Type B pancreatic cell (in vitro differentiated cells): ENCODE measurements at places on chromosomes 4 and X. TPM values are rescaled to one million over a fixed set of nuclear protein-coding genes. Genes with fewer than 3 reads are reported as not detected.

DNA sequence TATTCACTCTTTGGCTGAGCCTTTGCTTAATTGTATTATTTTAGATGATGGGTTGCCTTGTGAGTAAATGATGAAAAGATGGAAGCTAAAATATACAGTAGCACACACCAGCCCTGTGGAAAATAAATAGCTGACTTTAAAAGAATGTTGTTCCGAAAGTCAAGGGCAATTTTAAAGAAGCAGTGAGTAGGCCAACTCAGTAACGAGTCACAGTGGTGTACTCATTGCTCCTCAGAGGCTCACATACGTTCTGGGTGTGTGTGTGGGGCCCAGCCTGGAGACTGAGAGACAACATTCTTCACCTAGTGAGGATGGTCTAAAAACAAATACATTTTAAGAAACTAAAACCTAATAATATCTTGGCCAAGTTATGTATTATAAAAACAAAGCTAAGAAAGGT, 640.3 kb downstream of the TRIML1 start:
- no peak for DNase-seq

DNA sequence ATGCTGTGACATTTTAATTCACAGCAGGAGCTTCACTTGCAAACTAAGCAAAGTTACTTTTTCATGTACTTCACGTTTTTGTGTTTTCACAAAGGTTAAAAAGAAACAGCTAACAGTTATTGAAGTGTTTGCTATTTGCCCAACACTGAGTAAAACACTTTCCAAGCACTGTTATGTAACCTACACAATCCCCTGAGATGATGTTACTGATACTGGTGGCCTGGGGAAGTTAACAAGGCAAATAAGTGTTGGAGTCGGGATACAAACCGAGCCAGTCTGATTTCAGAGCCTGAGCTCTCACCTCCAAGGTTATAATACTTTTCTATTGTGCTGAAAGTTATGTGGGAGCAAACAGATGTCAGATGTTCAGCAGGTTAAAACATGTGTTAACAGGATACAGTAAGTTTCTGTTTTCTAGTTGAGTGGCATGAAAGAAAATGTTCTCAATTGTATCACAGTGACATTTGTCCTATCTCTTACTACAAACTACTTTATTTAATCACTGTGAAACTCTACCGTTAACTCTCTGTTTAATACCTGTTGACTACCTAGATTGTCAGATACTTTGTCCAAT, 3.9 kb upstream of the CXCL13 start:
- no peak for DNase-seq

GRCh38 chr4:146105464-146105863, 70.1 kb upstream of the LSM6 start:
- DNase-seq: no peak

DNA sequence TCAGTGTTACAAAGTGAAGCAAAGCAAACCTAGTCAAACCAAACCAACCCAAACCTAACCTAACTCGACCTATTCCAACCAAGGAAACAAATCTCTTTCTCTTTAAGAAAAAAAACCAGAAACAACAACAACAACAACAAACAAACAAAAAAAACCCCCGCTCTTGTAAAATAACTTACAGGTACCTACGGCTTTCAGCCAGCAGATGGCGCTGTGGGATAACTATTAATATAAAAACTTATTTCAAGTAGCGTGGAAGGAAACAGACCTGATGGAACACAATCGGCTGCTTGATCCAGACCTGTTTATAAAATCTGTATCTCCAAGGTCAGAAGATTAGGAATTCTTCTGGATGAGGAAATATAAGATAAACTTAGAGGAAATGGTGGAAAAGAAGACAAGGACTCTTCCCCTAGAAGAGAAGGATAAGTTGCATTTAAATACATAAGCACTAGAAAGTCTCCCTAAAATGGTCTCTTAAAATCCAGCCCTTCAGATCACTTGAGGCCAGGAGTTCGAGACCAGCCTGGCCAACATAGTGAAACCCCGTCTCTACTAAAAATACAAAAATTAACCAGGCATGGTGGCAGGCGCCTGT, 34.4 kb upstream of the CDKL5 start:
- DNase-seq: no peak

- no peak for DNase-seq
These were observed 81.3 kb upstream of the TRPC5 start for GRCh38 chrX:112163906-112164305.

DNA sequence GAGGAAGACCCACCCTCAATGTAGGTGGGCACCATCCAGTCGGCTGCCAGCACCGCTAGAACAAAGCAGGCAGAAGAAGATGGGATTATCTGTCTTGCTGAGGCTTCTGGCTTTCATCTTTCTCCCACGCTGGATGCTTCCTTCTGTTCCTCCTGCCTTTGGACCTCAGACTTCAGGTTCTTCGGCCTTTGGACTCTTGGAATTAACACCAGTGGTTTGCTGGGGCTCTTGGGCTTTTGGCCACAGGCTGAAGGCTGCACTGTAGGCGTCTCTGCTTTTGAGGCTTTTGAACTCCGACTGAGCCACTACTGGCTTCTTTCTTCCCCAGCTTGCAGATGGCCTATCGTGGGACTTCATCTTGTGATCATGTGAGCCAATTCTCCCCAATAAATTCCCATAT, 55.1 kb downstream of the PDLIM5 start:
- no peak for DNase-seq

DNA sequence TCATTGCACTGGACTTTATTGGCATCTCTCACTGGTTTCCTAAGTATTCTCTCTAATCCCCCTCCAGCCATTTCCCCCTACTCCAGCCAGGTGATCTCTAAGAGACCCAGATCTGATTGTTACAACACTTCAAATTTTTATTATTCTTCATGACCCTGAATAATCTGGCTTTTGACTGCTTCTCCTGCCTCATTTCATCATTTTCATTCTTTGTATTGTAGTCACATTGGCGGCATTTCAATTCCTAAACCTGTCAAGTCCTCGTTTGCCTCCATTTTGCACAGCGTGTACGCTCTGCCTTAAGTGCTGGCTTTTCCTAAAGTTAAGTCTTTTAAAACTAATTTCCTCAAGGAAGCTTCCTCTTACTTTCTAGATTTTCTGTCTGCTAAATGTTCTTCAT, 31.6 kb downstream of the UBE2K start:
- DNase-seq: no peak

DNA sequence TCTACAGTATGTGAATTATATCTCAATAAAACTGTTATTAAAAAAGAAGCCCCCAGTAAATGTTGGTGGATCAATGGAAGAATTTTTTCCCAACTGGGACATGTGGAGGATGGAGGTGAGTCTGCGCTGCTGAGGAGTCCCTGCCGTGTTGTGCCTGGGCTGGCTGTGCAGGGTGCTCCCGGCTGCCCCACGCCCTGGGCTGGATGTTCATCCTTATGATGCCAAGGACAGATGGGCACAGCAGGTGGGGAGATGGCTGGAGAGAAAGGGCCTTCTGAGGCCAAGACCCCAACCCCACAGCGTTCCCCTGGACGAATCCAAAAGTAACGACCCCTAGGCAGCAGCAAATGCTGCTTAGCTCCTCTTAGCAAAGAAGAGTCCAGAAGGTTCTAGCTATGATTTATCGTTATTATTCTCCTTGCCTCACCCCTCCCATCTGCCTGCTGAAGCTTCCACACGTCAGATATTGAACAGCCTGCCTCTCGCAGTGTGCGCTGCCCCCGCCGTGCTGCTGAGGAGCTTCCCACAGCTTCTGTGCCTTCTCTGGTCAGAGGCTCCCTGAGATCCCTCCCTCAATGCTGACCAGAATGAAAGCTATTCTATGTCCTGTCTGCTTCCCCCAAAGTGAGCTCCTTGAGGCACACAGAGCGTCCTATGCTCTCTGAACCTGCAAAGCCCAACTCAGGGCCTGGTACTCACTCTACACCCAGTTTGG, 26.5 kb downstream of the HMX1 start:
- peak; percentile 54 for DNase-seq

DNA sequence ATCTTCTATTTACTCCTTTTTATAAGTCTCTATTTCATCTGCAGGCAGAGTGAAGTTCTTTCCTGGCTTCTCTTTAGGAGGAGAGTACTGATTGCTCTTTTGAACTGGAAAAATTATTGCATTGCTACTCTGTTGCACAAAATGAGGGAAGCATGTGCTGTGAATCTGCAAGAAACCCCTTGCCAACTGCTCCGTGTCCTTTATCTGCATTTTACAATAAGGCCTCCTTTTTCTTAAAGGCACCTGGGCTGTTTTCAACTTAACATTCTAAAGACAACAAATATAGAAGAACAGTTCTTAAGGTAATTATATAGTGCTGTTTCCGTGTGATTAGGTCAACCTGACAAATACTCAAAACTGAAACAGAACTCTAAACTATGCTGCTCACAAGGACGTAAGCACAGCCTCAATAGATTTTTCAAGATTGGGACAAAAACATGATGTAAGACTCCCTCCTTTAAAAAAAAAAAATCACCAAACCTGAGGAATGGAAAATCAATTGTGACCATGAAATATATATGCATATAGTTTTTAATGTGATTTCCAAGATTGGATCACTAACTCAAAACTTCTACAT, 716.6 kb upstream of the INTU start:
- DNase-seq: no peak

DNA sequence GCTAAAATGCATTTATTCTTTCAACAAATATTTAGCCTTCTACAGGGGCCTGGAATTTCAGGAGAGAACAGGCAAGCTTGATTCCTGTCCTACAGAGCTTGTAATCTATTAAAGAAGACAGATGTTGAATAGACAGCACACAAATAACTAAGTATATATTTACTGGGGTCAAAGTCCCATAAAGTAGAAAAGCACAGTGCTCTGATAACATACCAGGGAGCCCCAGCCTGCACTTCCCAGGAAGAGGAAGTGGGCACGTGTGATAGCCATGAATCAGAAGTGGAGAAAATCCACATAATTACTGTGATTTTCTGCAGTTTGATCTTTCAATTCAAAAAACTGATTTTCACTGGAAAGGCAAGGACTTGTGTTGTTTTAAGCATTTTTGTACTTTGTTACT, 129.1 kb downstream of the EGF start:
- no peak for DNase-seq

DNA sequence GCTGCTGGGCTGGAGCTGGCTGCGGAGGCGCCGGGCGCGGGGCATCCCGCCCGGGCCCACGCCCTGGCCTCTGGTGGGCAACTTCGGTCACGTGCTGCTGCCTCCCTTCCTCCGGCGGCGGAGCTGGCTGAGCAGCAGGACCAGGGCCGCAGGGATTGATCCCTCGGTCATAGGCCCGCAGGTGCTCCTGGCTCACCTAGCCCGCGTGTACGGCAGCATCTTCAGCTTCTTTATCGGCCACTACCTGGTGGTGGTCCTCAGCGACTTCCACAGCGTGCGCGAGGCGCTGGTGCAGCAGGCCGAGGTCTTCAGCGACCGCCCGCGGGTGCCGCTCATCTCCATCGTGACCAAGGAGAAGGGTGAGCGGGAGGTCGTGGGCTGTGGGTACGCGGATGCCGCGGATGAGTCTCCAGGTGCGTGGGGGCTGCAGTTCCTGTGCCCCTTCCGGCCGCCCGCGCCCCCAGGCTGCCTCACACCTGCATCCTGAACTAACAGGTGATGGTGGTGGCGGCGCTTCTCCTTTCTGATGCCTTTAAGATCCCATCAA, 499 bp downstream of the CYP2U1 start:
- DNase-seq: no peak

- DNase-seq: no peak
These were observed 78.9 kb upstream of the UNC5C start for GRCh38 chr4:95627709-95628108.

GRCh38 chr4:73856518-73856917, 3.4 kb downstream of the PF4V1 start:
- DNase-seq: no peak

DNA sequence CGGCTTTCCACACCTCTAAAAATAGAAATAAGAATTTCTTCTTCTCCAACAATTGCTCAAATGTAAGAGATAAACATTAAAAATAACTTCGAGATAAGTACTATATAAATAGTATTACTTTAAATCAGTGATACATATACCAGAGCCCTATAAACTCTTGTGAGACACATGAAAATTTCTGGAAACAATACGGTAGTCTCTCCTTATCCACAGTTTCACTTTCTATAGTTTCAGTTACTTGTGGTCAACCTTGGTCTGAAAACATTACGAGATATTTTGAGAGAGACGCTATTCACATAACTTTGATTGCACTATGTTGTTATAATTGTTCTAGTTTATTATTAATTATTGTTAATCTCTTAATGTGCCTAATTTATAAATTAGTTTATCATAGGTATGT, 101.5 kb upstream of the CXXC4 start:
- no peak for DNase-seq

GRCh38 chr4:83552924-83553323, 17.0 kb downstream of the GPAT3 start:
- DNase-seq: no peak

DNA sequence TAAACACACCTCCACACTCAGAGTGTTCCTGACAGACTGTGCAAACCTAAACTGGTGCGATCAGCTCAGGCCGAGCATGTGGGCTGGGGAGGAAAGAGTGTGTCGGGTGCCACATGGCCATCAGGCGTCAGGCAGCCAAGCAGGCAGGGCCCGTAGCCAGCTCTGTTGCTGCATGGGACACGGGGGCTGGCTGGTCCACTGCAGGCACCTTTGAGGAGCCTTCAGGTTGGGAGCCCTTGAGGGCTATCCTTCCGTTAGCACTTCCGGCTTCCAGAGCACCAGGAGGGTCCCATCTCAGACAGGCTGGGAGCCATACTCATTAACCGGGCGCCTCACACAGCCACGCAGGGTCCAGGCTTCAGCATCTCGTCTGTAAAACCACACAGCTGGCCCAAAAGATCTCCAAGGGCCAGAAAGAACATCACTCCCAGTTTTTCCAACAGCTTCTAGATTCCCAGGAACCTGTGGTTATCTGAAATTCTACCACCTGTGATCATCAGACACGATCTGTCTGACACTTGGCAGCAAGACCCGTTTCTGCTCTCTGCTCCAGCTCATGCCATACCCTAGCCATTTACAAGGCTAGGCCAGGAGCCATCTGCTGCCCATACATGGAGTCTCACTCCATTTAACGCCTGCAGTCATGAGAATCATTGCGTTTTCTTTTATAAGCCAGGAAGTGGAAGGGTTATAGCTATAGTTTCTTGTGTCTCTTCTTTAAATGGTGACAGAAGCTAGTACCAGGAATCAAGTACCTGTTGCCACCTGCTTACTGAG, 87.5 kb downstream of the NSUN7 start:
- DNase-seq: no peak

Gene ZNF81
- 5.7 and 15.4 TPM in 2 replicates for total RNA-seq

Gene GAGE12E
- total RNA-seq: not detected in 2 replicates

Gene SLC10A4
- total RNA-seq: 0.99 and 2.8 TPM in 2 replicates

Gene IGFBP7
- total RNA-seq: 63.0 and 108 TPM in 2 replicates

Gene TASL
- not detected in 2 replicates for total RNA-seq

Gene AMER1
- 8.9 and 11.7 TPM in 2 replicates for total RNA-seq

Gene FMR1NB
- total RNA-seq: not detected in 2 replicates

Gene PTPN13
- total RNA-seq: 69.0 and 79.1 TPM in 2 replicates

Gene SPATA4
- 0.33 and 0.75 TPM in 2 replicates for total RNA-seq

Gene RFC1
- total RNA-seq: 42.8 and 53.0 TPM in 2 replicates

Gene BANK1
- total RNA-seq: 1.7 and 2.5 TPM in 2 replicates

Gene NFKB1
- total RNA-seq: 20.6 and 25.1 TPM in 2 replicates

Gene HAND2
- total RNA-seq: 8.3 and 40.3 TPM in 2 replicates

Gene FAM149A
- total RNA-seq: 9.3 and 9.9 TPM in 2 replicates

Gene MAP3K15
- 2.5 and 2.9 TPM in 2 replicates for total RNA-seq

Gene PFKFB1
- total RNA-seq: 0.51 and 0.86 TPM in 2 replicates

Gene OTUD6A
- total RNA-seq: not detected in 2 replicates
